Bronchus fibroblast of lung (primary cell): ENCODE measurements at places on chromosomes 16 and 17. TPM values are rescaled to one million over a fixed set of nuclear protein-coding genes. Genes with fewer than 3 reads are reported as not detected.

Gene PSMC3IP
- 14.6 and 17.0 TPM in 2 replicates for total RNA-seq

Gene BTBD17
- not detected in 2 replicates for total RNA-seq

Gene RMI2
- 12.0 and 16.0 TPM in 2 replicates for total RNA-seq

Gene FBXO39
- under 0.01 and 0.34 TPM in 2 replicates for total RNA-seq

Gene LITAFD
- total RNA-seq = not detected in 2 replicates

Gene HOXB1
- total RNA-seq = not detected in 2 replicates

Gene RPL23
- total RNA-seq = 1,562 and 1,691 TPM in 2 replicates

Gene RSPRY1
- total RNA-seq = 22.9 and 25.3 TPM in 2 replicates

Gene SEZ6
- not detected in 2 replicates for total RNA-seq

Gene ZKSCAN2
- total RNA-seq = 2.4 and 3.0 TPM in 2 replicates

Gene ASPHD1
- total RNA-seq = 2.9 and 4.8 TPM in 2 replicates

Gene PMFBP1
- 0.17 and 0.45 TPM in 2 replicates for total RNA-seq

Gene PPY
- total RNA-seq = not detected in 2 replicates

Gene TRAPPC1
- 71.8 and 102 TPM in 2 replicates for total RNA-seq

Gene PRAC2
- not detected in 2 replicates for total RNA-seq

Gene FOXN1
- not detected in 2 replicates for total RNA-seq

Gene CCL7
- not detected in 2 replicates for total RNA-seq

Gene ST6GALNAC1
- not detected in 2 replicates for total RNA-seq

Gene ICAM2
- 1.3 and 1.8 TPM in 2 replicates for total RNA-seq

Gene TP53TG3
- total RNA-seq = not detected in 2 replicates

Gene ZNF750
- not detected in 2 replicates for total RNA-seq

Gene SECTM1
- total RNA-seq = 12.9 and 14.0 TPM in 2 replicates

Gene RCVRN
- not detected in 2 replicates for total RNA-seq

Gene GNG13
- not detected in 2 replicates for total RNA-seq

Gene NPIPB4
- 3.3 and 3.7 TPM in 2 replicates for total RNA-seq

Gene ELOB
- 333 and 369 TPM in 2 replicates for total RNA-seq

Gene HES7
- 0.17 and 0.89 TPM in 2 replicates for total RNA-seq
